Stimulated activated CD8-positive, alpha-beta memory T cell treated with anti-CD3 and anti-CD28 coated beads, Interleukin-15, amount 100 ng/mL, for 48 hours (primary cell): ENCODE measurements at places on chromosomes 1 and 21.

GRCh38 chr1:210339500-210339899 is 10.8 kb downstream of the HHAT start:
- DNase-seq, result no peak

GRCh38 chr1:205954819-205955404 is 11.7 kb upstream of the SLC26A9 start:
- DNase-seq, result no peak

DNA sequence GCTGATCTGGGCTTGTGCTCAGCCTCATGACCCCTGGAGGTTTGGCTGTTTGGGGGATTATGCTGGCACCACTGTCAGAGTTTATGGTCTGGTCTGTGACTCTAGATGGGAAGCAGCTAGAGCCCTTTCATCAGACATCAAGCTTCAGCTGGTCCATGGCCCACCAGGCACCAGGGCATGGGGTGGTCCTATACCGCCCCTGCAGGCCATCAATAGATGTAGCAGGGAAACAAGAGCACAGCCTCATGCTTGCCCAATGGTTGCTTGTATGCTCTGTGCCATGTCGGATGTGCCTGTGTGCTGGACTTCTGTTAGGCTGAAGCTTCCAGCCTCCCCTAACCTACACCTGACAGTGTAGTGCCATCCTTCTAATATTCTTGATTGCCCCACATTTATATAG is 71.1 kb upstream of the CD34 start:
- no peak for DNase-seq

GRCh38 chr21:35368326-35368725 is 319.2 kb upstream of the RUNX1 start:
- DNase-seq, result no peak

- no peak for DNase-seq
Measured at GRCh38 chr1:85700422-85700821, 7.8 kb downstream of the ZNHIT6 start.

GRCh38 chr1:81797701-81798100 is 3.0 kb upstream of the ADGRL2 start:
- DNase-seq, result no peak

- DNase-seq, result no peak
Measured at GRCh38 chr21:36563341-36563926, 83.5 kb upstream of the CLDN14 start.

DNA sequence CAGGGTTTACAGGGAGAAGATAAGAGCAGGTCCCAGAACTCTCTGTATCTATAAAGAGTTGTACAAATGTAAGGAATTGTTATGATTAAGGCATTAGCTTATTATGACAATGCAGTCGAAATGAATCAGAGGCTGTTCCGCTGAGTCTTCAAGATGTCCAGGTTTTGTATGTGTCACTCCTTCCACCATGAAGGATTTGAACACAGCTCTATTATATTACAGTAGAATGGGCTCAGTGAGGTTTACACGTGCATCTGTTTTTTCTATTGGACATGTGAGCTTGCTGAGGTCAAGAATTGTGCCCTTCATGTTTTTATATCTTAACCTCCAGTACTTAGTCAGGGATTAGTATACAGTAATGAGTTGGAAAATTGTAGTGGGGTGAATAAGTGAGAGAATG is 86.3 kb downstream of the MPZL1 start:
- no peak for DNase-seq

DNA sequence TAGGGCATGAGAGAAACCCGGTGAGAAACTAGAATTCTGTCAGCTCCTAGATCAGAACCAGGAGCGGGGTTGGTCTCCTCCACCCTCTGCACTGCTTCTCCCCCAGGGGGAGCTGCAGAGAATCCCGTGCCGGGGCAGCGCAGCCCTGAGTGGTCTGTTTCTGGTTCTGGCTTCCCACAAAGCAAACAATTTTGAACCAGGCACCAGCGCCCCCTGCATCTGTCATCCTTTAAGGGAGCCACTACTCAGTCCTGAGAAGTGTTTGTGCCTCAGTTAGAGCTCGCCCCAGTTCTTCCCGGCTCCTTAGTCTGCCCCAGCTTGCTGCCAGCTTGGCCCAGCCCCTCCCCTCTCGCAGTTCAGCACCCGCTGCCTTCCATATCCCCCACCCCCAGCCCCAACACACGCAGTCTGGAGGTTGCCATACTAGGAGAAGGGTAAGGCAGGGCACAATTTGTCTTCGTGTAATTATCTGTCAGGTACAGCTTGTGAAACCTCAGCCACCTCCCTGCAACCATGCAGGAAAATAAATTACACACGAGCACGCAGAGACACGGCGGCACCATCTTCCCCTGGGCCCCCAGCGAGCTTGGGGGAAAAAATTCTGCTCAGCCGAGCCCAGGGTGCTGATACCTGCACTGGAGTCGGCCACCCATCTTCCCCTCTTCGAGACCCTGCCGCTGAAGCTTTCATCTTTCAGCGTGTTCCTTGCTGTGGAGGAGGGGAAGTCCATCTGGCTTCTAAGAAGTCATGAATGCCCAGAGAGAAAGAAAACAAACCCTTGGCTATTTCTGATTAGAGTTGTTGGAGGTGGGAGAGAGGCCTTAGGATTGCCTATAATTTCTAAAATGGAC is 62.6 kb upstream of the CD1D start:
- DNase-seq, result peak; percentile 19

- DNase-seq, result peak; percentile 17
Measured at GRCh38 chr1:93608187-93609109, 73.2 kb downstream of the BCAR3 start.

- DNase-seq, result no peak
Measured at GRCh38 chr1:25197982-25198662, 34.2 kb downstream of the SYF2 start.

- no peak for DNase-seq
Measured at GRCh38 chr21:27388825-27389224, 421.9 kb upstream of the ADAMTS5 start.

DNA sequence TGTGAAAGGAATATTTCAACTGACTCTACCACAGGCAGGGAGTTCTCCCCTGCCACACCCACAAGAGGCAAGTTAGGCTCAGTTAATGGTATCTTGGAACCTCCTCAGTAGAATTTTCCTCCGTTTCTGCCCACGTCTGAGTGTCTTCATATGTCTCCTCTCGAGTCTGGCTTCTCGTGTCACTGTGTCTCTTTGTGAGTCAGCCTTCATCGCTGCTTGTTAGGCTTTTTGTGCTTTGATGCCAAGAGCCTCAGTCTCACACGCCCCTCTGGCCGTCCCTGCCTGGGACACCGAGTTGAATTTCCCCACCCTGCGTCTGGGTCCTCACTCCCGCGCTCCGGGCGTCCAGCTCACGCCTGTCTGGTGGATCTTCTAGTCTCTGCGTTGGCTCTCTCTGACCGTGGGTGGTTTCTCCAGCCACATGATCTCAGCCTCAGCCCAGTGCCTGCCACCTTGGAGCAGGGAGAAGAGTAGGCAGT is 125.7 kb upstream of the GADD45A start:
- DNase-seq, result no peak

- DNase-seq, result no peak
Measured at GRCh38 chr1:178050084-178050483, 43.8 kb upstream of the RASAL2 start.

DNA sequence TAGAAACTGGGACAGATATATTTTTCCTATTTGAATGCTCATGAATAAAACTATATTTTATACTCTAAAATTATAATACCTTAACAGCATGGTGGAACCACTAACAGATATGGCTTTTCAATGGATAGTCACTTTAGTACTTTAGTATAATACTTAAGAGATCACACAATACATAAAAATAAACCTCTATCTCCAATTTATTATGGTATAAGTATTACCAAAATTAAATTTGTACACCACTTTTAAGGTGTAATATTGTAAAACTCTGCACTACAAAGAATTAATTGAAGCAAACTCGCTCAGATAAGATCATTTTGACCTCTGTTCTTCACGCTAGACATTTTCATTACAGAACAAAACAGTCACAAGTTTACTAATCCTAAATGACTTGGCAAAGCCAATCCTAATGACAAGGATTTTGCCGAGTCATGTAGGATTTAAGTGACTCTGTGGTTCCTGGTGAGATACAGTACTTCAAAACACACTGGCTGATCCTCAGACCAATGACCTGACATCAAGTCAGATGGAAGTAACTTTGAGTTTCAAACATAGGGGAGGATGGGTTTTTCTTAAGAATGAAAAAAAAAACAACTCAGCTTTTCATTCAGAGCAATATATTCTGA is 200.6 kb downstream of the SMYD3 start:
- DNase-seq, result no peak

DNA sequence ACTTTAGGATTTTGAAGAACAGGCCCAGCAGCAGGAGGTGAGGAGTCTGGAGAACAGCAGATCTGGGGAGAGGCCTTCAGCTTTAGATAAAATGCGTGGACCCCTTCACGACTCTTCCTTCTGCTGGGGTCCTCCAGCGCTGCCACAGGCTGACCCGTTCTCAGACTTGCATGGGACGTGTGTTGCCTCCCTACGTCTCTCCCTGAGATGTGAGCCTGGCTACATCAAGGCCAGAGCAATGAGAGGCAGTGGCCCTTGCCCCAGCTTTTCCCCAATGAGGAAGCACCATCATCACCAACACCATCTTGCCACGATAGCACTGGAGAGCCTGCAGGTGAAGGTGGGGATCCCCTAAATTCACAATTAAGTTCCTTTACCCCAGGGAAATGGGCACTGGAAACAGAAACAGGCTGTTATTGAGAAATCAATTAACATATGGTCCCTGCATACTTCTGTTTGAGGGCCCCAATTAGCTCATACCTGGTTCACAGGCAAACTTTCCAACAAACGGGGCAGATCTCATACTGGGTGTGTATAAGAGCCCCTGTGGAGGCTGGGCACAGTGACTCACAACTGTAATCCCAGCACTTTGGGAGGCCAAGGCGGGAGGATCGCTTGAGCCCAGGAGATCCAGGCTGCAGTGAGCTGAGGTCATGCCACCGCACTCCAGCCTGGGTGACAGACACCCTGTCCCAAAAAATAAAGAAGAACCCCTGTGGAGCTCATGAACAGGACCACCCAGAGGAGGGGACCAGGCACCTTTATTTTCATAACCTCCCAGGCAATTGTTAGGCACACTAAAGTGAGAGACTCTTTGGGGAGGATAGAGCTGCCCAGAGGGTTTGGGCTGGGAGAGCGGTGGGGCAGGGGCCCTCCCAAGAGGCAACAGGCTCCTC is 12.1 kb upstream of the ADAMTSL4 start:
- DNase-seq, result no peak

- no peak for DNase-seq
Measured at GRCh38 chr1:229432905-229433304, 989 bp downstream of the ACTA1 start.

- no peak for DNase-seq
Measured at GRCh38 chr1:227771326-227771725, 36.1 kb downstream of the SNAP47 start.

DNA sequence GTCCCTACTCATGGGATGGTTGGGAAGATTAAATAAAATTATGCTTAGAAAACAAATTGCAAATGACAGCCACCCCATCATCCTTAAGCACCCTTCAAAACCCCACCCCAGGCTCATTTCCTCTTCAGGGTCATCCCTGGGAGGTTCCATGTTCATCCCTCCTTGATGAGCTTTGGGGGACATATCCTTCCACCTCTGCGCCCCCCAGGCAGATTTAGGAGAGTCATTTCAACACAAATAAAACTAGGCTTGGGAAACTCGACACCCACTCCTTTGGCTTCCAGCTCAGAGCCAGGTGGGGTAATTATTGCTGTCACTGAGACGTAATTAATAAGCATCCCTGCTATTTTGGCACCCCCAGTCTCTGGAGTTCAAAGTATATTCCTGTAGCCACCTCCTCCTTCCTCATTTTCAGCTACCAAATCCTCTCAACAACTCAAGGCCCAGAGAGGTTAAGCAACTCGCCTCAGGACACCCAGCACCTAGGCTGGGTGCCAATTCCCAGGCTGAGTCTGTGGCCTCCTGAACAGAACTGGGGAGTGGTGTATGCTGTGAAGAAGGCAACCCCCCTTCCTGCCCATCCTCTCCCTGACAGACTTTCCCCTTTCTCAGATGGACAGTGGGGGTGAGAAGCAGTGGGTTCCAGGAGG is 595 bp downstream of the CRYBG2 start:
- DNase-seq, result no peak

DNA sequence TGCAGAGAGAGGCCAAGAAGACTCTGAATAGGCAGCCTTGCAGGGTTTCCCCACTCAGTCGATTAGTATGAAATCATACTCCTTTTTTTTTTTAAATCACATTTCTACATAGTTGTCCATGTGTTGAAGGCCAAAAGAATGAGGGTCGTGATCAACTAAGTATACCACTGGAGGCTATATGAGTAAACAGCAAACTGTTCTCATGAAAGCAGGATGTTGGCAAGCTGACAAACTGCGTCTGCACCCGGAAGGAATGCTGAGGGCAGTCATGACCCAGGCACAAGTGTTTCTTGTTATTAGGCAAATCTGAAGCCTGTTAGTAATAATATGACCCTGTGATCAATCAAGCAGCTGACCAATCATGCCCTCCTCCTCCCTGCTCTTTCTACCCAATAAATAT is 213.2 kb downstream of the USH2A start:
- no peak for DNase-seq

DNA sequence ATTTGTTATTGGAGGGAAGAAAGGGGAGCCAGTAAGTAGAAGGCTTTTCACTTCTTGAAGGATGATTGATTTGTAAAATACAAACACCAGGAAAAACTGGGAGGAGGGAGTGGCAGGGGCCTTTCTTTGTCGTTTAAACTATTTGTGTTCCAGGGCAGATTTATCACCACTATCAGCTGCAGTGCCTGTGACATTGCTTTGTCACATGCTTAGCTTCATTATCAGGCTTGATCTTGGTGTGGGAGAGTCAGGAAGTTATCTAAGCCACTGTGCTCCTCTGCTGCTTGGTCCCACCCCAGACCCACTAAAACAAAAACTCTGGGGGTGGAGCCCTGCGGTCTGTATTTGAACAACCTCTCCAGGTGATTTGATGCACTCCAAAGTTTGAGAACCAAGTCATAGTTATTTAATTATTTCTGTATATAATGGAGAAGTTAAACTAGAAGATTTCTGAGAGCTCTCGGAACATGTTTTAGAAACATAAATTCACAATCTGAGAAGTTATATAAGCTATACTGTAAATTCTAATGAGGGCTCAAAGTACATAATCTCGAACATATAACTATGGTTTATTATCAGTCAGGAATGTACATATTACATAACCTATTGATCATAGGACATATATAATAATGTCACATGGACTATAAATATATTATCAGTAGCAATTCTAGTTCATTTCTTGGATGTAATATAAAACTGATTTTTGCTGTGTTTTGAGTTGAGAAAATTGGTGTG is 87.9 kb downstream of the CDC14A start:
- DNase-seq, result peak; percentile 64

GRCh38 chr1:246836209-246836966 is 95.4 kb downstream of the AHCTF1 start:
- no peak for DNase-seq

GRCh38 chr1:173870252-173871075 is 2.3 kb downstream of the ZBTB37 start:
- no peak for DNase-seq

DNA sequence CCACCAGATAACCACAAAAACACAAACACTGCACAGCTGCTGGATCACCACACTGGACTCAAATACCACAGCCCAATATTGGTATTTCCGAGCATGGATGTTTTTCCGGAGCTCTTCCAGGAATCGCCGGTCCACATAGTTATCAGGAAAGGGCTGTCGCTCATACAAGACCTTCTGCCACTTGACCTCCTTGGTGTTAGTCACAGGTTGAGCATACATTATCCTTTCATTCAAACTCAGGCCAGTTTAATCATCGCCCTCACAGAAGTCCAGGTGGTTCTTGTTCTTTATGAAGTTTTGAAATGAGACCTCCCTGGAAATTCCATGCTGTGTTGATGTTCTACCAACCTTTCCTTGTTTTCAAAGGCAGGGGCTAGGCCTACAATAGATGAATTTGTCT is 1.5 kb downstream of the PIGC start:
- DNase-seq, result no peak
